ENCODE measurements at places on chromosomes 16 and 17. TPM values are rescaled to one million over a fixed set of nuclear protein-coding genes. Genes with fewer than 3 reads are reported as not detected.

DNA sequence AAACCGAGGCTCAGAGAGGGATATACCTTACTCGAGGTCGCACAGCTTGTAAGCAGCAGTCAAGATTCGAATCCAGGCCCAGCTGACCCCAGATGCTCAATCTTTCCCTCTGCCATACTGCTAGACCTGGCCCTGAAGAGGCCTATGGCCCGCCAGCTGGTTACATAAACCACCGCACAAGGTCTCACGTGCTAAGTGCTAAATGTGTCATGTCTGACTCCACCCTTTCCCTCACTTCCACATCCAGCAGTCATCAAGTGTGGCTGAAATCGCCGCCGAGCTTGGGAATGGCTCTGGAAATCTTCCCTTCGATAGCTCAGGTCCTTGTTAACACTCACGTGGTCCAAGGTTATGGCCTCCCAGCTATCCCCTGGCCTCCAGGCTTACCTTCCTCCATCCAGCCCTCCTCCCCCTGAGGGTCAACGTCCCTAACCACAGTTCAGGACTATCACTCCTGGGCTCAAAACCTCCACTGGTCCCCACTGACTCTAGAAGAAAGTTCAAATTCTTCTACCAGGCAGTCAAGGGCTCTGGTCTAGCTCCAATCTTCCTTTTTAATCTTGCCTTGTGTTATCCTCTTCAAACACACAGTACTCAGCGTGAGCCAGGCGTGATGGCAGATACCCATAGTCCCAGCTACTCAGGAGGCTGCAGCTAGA lies 3.5 kb downstream of the ZBTB4 start:
- DNase-seq, result no peak

GRCh38 chr17:33572615-33573014 lies 279.5 kb upstream of the ASIC2 start:
- no peak for DNase-seq

SPATA33 gene
- 18.3 TPM for total RNA-seq

PIMREG gene
- total RNA-seq, result 8.0 TPM

DNA sequence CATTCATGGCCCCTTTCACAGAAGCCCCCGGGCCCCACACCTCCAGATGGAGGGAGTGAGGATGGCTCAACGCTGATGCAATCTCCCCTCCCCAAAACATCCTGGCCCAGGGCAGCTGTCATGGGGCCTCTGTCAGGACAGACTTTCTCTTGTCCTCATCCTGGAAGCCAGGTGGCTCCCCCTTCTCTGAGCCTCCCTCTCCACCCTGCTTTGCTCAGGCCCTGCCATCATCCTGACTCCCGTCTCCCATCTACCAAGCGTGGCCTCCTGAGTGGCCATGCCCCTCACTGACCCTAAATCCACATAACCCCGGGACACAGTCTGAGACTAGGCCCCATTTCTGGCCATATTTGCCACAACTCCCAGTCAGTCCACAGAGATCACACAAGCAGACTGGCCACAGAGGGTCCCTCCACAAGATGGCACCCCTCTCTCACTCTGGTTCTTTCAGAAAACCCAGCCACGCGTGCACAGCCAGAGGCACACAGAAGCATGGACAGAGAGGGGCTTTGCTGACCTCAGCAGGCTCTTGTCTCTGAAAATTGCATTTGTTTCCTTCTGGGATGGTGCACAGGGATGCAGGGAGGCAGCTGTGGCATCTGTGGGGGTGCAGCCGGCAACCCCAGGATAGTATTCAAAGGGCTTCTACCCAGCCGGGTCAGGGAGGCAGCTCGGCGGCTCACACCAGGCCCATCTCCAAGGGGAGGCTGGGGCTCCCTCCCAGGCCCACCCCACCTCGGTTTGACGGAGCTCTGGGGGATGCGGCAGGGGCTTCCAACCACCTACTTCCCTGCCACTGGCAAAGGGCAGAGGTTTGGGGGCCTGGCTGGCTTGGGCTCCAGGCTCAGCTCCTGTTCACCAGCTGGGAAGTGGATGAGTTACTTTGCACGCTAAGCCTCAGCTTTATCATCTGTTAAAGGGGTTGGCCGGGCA lies 16.9 kb downstream of the DOC2B start:
- DNase-seq, result no peak

DNA sequence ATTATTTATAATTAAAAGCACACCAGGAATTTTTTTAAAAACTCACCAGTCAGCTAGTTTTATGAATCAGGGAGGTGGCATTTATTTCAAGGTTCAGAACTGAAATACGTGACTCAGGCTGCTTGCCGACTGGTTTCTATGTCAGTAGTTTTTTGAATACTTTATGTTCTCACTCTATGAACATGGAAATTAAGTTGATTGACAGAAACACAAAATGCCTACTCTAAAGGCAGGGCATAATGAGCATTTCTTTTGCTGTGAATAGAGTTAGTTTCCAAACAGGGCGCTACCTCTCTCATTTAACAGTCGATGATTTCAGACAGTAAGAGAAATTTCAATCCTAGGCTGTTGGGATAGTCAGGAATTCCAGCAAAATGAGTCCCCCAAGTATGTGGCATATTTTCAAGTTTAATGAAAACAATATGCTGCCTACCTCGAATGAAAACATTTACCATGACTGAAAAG lies 6.7 kb downstream of the HS3ST3B1 start:
- DNase-seq, result no peak

GRCh38 chr17:76502341-76503211 lies 1.4 kb upstream of the RHBDF2 start:
- DNase-seq, result no peak

DNA sequence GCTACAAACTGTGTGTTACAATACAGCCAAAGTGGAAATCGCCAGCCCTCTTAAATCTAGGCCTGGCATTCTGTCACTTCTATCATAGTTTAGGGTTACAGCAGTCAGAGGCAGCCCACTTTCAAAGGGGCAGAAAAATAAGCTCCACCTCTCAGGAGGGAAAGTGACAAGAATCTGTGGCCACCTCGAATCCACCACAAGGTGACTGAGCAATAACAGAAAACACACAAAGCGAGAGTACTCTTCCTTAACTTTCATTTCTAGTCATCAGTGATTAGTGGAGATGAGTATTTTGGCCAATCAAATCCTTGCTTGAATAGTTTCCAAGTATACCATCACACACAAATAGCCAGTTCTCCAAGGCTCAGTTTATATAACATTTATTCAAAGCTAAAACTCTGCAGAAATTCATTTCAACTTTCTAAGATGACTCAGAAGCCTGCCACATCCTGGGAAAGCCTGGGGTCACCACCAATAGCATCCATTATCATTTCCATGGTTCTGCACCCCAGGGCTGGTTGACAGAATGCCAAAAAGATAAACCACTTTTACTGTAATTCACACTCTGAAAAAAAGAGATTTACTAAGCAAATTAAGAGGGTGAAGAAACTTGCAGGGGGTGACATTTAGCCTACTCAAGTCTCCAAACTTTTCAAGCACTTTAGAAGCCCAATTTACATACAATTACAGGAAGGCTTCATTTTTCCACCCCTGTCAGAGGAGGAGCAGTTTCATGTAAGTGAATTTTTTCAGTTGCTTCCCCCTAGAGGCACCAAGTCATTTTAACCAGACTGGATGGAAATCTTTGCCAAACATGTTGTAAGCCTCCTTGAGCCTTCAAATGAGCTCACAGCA lies 66.8 kb downstream of the SALL1 start:
- DNase-seq, result no peak

GRCh38 chr16:29824589-29825144 lies 4.4 kb downstream of the MVP start:
- DNase-seq, result no peak

- no peak for DNase-seq
Observed at GRCh38 chr17:46151762-46152161, 41.5 kb downstream of the KANSL1 start.

GRCh38 chr16:1469693-1470201 lies 5.1 kb downstream of the CLCN7 start:
- no peak for DNase-seq
